ENCODE measurements at places on chromosomes 4 and X.

GRCh38 chrX:17759990-17760389 lies 22.7 kb downstream of the SCML1 start:
- no peak for DNase-seq

GRCh38 chrX:153400146-153401132 lies 711 bp downstream of the PNMA6E start:
- peak; percentile 24 for DNase-seq

DNA sequence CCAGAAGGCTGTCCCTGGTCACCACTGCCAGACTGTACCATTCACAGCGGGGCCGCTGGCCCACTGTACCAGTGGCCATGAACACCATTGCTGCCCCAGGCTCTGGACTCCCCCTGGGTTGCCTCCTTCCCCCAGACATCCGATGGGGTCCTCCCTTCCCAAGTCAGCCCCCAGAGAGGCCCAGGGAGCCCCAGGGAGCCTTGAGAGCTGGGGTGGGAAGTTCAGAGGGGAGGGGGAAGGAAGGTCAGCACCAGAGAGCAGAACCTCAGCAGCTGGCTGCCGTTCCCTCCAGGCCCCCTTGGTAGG lies 441 bp upstream of the ARHGAP4 start:
- DNase-seq, result no peak

DNA sequence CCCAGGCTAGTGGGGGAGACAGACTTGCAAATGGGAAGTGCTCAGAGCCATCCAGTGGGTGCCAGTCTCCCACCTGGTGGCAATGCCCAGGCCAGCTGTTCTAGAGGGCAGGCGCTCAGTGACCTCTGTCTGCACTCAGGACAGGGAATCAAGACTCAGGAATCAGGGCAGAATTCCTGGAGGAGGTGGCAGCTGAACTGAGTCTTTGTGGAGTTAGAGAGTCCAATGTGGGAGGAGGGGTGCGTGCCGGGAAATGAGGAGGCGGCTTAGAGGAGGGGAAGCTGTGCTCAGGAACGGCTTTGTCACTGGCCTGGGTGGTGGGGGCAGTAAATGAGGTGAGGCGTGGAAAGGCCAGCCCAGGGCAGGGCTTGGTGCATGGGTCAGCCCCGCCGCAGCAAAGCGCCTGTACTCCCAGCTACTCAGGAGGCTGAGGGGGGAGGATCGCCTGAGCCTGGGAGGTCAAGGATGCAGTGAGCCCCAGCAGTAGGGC lies 31.3 kb upstream of the SORCS2 start:
- DNase-seq, result no peak

DNA sequence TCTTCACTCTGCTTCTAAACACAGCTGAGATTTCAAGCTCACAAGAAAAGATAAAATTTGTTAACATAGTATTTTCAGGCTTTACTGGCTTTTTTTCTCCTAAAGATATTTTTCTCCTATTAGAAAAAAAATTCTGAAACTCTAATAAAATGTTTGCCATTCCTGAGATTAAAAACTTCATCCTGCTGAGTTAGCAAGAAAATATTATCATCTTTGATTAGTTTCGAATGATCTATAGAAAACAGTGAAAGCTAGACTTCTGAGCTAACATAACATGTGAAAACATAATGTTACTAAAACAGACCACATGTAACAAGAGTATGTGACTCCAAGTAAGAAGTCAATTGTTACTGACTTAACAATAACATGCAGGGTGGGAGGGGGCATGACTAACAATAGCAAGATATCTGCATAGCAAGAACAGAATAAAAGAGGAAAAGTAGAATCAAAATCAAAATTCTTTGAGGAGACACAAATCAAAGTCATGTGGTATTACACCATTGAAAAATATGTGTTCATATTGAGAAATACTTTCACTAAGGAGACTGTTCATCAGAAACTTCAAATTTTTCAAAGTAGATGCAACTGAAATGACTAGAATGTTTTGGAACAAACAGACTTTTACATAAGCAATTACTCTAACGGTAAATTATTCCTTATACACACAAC lies 14.5 kb downstream of the TBCK start:
- no peak for DNase-seq

DNA sequence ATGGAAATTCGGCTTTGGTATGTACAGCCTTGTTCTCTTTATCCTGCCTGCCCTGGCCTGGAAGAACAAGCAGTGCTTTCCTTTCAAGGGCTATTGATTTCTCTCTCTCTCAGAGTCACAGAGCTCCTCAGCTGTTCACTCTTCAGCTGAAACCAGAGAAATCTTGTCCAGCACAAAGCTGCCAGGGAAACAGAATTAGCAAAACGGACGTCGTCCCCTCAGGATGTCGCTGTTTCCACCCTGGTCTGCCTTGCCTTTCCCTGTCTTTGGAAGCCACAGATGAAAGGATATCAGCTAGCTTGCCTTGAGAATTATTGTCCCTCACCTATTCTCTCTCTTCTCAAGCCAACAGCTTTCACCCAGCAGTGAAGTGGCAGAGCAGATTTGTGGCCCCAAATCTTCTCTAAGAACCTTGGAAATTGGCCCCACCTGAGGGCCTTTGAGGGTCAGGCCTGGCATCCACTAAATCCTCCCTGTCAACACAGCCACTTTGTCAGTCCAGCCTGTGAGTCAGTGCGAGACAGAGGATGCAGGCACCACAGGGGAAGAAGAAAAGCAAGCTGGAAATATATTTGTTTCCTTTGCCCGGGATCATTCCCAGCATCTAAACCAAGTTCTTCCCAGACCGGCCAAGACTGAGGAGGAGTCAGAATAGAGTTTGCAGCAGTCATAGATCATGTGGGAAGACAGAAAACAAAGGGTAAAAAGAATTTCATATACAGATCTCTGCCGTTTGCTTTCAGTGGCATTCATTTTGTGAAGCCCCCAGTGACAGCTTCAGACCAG lies 63.8 kb upstream of the MTM1 start:
- DNase-seq, result no peak

GRCh38 chr4:37605843-37606565 lies 80.2 kb downstream of the RELL1 start:
- no peak for DNase-seq

GRCh38 chr4:27057662-27058061 lies 197.0 kb downstream of the STIM2 start:
- DNase-seq, result no peak
